CD4-positive, alpha-beta T cell treated with Interferon alpha-2 for 1 hour (primary cell): ENCODE measurements at places on chromosomes 4 and X.

- DNase-seq: no peak
Measured at GRCh38 chrX:3216581-3217180, 129.8 kb downstream of the MXRA5 start.

- DNase-seq: peak; percentile 55
Measured at GRCh38 chrX:39477762-39478120, 620.0 kb downstream of the BCOR start.

- no peak for DNase-seq
Measured at GRCh38 chr4:7389719-7390118, 45.0 kb downstream of the PSAPL1 start.

DNA sequence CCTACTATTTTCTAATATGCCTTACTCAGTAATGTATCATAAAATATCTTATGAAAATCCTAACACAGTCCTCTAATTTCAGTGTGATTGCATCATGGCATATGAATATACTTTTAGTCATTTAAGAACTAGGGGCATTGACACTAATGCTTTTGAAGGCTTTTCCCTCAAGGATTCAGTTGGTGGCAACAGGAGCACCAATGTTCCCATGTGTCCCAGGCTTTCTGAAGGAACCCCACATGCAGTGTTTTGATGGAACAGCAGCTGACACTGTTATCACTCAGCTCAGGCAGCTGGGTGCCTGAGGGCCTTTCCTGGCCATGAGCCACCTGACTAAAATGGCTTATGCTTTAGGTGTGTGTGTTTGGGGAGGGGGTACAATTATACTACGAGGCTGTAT lies 348.3 kb downstream of the ARHGAP24 start:
- DNase-seq: no peak

DNA sequence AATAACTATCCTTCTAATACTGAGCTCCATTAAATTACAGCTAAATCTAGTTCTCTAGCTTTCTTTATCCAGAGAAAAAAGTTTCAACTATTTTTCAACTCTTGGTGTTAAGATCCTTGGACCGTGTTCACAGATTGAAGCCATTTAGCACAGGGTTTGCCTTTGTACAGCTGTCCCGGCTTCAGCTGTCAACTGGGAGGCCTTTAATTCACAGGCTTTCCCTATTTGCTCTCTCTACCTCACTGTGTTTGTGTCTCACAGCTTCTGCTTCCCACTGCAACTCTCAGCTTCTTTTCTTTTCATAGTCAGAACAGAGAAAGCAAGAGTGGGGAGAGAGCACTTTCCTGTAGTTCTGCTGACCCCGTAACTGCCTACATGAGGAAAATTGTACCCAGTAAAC lies 76.9 kb upstream of the SMAD1 start:
- DNase-seq: no peak

DNA sequence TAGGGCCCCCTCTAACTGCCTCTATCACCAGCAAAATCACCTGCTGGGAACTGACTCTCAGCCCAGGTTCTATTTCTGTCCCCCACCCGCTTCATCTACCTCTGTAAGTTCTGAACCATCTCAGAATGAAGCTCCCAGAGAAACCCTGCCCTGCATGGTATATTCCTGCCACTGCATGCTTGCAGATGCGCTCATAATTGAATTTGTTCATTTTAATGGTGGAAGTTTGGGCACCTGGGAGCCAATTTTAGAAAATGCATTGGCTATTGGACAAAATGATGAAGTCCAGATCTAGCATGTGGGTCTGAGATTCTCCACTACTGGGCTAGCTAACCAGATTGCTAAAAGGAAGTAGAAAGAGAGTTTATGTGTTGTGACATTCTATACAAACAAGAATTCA lies 28.6 kb upstream of the SLC10A4 start:
- no peak for DNase-seq

DNA sequence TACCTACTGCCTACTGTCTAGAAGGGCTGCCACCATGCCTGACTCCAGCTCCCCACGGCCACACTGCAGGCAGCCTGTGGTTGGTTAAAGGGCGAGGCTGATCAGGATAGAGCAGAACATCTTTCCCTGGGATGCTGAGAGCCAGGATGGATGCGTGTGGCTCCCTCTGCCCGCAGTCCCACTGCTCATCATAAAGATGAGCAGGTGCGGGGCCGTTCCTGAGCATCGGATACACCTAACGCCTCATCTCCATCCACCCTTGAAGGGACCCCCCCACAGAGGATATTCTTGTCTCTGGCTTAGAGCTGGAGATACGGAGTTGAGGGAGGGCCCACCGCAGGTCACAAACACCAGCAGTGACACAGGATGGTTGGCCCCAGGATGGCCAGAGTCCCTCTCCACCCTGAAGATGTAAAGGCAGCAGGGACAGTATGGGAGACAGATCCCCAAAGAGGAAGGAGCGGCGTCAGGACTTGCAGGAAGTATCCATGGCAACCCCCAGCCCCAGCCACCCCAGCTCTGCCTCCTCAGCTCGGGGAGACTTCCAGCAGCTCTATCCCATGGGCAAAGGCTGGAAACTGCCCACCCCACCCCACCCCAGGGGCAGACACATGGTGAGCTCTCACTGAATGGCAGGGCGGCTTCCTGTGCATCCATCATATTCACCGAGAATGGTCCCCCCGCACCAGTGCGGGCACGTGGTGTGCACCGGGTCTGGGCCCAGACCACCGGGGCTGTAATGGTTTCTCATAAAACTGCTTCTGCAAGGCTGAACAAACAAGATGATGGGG lies 19.3 kb downstream of the PPP2R2C start:
- no peak for DNase-seq

DNA sequence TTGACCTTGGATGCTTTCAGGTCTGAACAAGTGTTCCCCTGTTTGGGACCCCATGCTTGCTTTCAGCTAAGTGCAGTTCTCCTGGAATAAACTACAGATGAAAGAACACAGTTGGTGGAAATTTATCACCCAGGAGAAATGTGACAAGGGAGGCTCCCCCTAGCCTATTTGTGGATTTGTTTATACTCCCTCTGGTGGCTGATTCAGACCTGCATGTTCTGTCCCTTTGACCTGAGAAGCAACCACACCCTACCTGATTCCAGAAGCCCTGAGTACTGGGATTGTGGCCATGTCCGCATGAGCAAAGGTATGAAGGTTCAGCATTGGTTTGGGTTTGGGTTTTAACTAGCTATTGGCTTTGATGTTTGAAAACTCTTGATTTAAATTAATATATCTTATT lies 440.9 kb downstream of the MID1IP1 start:
- peak; percentile 36 for DNase-seq

DNA sequence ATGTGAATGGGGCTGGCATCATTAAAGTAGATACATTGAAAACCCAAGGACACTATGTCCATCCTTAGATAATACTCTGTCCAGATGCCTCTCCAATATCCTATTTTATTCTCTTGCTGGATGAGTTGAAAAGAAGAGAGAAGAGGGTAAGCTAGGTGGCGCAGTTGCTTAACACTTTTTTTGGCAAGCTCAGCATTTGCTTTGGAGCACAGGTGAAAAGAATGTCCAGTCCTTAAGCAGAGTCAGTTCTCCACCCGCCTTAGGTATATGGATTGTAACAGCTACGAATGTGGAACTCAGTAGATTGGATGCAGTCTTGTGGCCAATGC lies 208.4 kb downstream of the NWD2 start:
- peak; percentile 21 for DNase-seq

DNA sequence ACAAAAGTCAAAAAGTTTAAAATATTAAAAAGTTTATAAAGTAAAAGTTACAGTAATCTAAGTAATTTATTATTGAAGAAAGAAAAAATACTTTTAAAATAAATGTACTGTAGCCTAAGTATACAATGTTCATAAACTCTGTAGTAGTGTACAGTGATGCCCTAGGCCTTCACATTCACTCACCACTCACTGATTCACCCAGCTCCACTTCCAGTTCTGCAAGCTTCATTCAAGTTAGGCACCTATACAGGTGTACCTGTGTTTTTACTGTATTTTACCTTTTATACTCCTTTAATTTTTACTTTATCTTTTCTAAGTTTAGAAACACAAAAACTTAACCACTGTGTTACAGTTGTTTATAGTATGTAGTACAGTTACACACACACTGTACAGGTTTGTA lies 40.1 kb upstream of the AGA start:
- DNase-seq: no peak

DNA sequence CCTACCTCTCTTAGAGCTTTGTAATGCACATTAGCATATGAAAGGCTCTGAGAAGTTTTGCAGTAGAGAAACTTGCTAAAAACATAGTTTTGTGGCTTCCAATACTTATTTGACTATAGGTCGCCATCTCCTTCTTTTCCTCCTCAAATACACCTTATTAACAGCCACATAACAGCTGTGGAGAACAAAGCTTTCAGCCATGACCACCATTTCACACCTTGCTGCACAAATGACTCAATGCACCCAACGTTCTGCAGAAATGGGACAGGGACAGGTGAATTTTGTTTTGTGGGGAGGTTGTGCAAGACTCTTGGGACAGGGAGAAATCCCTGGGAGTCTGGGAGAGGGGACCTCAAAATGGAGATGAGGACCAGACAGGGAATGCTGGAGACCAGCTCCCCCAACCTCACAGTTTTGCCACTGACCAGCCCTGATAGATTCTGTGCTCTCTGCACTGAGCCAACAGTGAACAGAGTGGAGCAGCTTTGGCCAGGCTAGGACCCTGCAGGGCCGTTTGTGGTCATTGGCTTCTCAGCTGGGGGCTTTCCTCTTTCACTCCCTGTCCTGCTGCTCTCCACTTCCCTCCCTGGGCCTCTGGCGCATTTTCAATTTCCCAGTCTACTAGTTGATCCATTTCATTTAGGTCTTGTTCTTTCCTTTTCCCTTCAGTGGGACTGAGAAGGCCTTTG lies 16.6 kb downstream of the FRMPD3 start:
- no peak for DNase-seq

- no peak for DNase-seq
Measured at GRCh38 chr4:81471298-81471587, 464 bp downstream of the RASGEF1B start.

DNA sequence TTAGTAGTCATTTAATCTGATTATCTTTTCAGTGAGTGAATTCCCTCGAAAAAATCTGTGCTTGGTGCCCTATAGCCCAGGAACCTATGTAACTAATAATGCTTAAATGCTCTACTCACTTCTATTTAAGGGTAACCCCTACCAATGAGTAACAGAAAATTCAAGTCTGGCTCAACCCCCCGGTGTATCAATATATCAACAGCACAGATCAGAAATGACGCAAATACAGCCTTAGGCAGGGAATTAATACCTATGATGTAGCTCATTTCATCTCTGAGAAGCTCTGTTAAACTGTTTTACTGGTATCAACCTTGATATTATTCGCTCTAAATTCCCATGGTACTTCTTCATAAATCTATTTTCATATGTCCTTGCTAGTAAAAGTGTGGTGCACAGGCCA lies 28.6 kb downstream of the PDGFC start:
- no peak for DNase-seq

DNA sequence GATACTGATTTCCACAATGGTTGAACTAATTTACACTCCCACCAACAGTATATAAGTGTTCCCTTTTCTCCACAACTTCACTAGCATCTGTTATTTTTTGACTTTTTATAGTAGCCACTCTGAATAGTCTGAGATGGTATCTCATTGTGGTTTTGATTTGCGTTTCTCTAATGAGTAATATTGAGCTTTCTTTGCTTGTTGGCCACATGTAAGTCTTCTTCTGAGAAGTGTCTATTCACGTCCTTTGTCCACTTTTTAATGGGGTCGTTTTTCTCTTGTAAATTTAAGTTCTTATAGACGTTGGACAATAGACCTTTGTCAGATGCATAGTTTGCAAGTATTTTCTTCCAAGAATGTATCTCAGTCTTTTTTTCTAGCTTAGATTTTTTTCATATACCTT lies 10.0 kb downstream of the FBXW7 start:
- no peak for DNase-seq

DNA sequence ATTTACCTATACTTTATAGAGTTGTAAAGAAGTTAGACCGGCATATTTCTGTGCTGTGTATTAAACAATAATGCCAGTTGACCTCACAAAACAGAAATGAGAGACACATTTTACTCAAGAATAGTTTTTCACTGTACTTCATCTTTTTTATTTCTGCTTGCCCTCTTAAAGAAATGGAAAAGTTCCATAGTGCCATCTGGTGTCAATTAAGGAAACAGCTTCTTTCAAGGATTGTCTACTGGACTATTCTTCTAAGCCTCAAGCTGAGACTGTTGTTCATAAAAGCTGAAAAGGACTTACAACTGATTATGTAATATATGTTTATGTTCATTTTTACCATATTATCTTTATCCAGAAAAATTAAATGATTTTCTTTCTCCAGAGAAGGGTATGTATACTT lies 1523.7 kb downstream of the ARAP2 start:
- no peak for DNase-seq

DNA sequence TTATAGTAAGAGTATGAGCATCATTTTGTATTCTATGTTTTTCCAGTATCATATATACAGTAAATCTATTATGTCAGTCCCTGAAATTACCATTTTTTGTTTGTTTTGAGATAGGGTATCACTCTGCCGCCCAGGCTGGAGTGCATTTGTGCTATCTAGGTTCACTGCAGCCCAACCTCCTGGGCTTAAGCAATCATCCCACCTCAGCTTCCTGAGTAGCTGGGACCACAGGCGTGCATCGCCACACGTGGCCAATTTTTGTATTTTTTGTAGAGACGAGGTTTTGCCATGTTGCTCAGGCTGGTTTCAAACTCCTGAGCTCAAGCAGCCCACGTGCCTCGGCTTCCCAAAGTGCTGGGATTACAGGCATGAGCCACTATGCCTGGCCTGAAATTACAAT lies 85.6 kb downstream of the ZNF330 start:
- DNase-seq: no peak

DNA sequence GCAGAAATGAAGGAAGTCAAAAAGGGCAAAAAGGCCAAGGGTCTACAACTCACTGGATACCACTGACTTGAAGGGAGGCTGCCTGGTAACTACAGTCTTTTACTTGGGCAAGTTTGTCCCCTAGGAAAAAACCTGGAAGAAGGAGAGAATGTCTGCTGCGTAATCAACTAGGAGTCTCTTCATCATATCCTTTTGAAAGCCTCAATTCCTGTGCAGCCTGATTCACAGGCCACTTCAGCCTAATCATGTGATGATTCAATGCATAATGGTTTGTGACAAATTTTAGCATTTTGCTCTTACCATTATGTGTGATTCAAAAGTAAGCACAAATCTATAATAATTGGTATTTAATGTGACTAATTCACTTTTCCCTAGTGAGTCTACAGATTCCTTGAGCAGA lies 273.6 kb downstream of the FRMPD4 start:
- no peak for DNase-seq

GRCh38 chr4:105838082-105838481 lies 57.2 kb upstream of the NPNT start:
- no peak for DNase-seq

- DNase-seq: no peak
Measured at GRCh38 chr4:137681081-137681480, 148.8 kb upstream of the PCDH18 start.

DNA sequence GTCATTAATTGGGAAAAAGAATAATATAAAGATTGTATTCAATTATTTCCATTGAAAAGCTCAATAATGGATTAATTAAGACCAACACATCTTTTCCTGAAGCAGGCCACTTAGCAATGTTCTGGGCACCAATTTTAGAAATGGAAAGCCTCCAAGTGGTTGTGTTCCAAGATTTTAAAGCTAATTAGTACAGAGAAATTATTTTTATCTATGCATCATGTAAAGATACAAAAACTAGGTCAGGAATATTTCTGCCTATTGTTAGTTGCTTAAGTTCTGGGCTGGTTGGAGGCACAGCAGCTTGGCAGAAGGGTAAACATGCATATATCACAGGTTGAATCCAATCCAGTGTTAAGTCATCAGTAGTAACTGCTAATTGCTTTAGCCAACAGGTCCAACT lies 101.9 kb downstream of the RASL11B start:
- no peak for DNase-seq
